ENCODE measurements at places on chromosomes 13 and 19.

DNA sequence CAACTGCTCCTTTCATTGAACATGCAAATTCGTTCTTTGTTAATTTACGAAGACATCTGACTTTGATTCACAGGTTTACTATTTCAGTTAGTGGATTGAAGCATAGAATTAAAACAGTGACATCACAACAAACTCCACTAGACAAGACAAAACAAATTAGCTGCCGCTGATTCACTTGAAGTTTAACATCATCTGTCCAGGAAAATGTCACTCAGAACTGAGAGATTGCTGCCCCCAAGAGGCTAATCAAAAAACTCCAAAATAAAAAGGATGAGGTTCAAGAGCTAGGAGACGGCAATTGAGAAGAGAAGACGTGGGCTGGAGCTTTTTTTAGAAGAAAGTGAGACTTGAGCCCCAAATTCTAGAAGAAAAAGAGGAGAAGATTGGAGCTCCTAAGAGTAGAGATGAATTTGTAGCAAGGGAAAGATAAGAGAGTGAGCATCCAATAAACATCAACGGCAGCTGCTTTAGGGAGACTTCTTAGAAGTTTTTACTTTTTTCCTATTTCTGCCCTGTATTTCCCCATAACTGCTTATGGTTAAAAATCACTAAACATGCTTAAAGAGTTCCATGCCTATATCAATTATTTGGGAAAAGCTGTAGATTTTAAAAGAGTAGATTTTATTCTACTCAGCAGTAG is 40.8 kb upstream of the TPP2 start:
- H3K27ac ChIP-seq, result no peak overlapping the region
- DNase-seq, result no peak
- no peaks in the 10 kb centered on the region for H3K36me3 ChIP-seq
- no peaks in the 10 kb centered on the region for H3K27me3 ChIP-seq

DNA sequence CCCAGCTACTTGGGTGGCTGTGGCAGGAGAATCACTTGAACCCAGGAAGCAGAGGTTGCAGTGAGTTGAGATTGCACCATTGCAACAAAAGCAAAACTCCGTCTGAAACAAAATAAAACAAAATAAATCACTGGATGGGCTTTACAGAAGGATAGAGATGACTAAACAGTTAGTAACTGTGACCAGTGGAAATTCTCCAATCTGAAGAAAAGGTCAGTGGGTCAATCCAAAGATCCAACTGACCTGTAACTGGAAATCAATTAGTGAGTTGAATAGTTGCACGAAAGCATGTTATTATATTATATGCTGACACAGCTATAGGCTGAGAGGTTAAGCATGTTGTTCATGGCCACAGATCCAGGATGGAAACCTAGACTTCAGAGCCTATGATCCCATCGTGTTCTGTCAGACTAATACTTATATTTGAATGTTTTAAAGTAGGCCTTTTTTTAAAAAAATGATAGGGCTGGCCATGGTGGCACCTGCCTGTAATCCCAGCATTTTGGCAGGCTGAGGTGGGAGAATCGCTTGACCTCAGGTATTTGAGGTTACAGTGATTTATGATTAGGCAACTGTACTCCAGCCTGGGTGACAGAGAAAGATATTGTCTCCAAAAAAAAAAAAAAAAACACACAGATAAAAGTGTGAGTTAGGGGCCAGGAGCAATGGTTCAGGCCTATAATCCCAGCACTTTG is 1.4 kb downstream of the ECH1 start:
- no peaks in the 10 kb centered on the region for H3K27me3 ChIP-seq
- no peaks in the 10 kb centered on the region for H3K36me3 ChIP-seq
- H3K27ac ChIP-seq, result peak overlapping the region; percentile 76
- H3K4me3 ChIP-seq, result no peak overlapping the region
- no peak for DNase-seq
- H3K4me1 ChIP-seq, result peaks cover 37% of the 10 kb centered on the region

DNA sequence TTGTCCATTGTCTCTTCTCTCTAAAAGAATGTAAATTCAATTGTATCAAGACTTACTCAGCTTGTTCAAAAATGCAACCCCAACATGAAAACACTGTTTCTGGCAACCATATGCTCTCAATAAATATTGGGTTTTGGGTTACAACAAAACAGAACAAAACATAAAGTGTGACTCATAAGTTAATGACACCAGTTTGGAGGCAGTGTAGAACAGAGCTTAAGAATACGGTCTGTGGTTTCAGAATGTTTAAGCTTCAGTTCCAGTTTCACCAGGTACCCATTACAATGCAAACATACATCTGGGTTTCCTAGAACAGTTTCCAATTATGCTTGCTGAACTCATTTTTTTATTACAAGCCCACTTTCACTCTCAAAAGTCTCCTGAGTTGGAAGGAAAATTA is 285.8 kb upstream of the PCDH9 start:
- no peak overlapping the region for H3K27ac ChIP-seq
- no peak overlapping the region for H3K4me3 ChIP-seq
- no peaks in the 10 kb centered on the region for H3K36me3 ChIP-seq

GRCh38 chr13:83995930-83996329 is 113.7 kb upstream of the SLITRK1 start:
- H3K4me3 ChIP-seq, result no peak overlapping the region
- DNase-seq, result no peak
- no peaks in the 10 kb centered on the region for H3K27me3 ChIP-seq
- no peak overlapping the region for H3K27ac ChIP-seq
- H3K4me1 ChIP-seq, result no peaks in the 10 kb centered on the region

DNA sequence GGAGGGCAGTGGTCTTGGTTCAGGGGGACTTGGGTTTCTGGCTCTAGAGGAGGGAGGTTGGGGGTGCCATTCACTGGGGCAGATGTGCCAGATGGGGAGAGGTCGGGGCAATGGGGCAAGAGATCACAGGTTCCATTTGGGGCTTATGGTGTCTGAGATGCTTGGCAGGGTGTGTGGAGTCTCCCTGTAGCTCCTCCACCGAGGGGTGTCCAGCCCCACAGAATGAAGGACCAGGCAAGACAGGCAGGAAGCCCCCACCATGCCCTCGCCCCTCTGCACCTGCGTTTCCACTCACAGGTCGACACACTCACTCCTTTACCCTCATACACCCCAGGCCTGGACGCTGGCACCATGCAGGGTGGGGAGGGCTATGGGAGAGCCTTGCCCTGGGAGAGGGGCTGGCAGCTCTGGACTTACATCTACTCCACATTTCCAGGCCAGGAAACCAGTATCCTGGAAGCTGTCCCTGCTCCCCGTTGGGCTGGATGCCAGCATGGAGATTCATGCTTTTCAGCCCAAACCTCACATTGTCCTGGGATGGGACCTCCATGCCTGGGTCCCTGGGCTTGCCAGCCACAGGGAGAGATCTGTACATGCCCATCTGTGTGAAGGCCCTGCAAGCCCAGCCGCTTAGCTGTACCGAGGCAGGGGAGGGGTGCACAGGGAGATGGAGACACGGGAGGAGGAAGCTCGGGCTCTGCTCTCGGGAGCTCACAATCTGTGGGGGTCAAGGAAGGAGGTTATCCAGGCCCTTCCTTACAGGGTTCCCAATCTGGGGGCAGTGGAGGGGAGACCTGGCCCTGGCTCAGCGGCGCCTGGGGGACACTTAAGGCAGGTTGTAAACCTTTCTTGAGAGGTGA is 77.1 kb downstream of the CHST8 start:
- no peak overlapping the region for H3K27ac ChIP-seq
- DNase-seq, result no peak
- no peaks in the 10 kb centered on the region for H3K4me1 ChIP-seq
- no peaks in the 10 kb centered on the region for H3K27me3 ChIP-seq

- no peaks in the 10 kb centered on the region for H3K27me3 ChIP-seq
- no peak for DNase-seq
- no peak overlapping the region for H3K4me3 ChIP-seq
- peaks cover 33% of the 10 kb centered on the region for H3K36me3 ChIP-seq
- H3K27ac ChIP-seq, result no peak overlapping the region
These were observed 8.4 kb downstream of the SPRYD7 start for GRCh38 chr13:49927755-49928154.

GRCh38 chr13:54445865-54446264 is 1417.3 kb downstream of the OLFM4 start:
- no peaks in the 10 kb centered on the region for H3K4me1 ChIP-seq
- no peak overlapping the region for H3K4me3 ChIP-seq
- no peaks in the 10 kb centered on the region for H3K27me3 ChIP-seq

DNA sequence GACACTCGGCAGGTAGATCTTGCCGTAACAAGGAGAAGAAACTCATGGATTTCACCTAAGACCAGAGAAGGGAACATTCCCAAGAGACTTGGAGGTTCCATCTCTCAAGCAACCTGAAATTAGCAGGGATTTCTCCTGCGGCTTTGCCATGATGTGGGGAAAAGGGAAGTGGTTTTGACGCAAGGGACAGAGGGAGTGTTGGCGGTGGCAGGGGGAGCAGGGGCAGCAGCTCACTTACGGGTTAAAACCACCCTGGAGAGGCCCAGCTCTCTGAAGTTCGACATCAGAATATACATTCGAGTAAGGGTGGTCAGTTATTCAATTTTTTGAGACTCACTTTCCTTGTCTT is 76.1 kb upstream of the POMP start:
- no peaks in the 10 kb centered on the region for H3K4me1 ChIP-seq
- no peak overlapping the region for H3K27ac ChIP-seq
- DNase-seq, result no peak
- H3K36me3 ChIP-seq, result no peaks in the 10 kb centered on the region
- no peak overlapping the region for H3K4me3 ChIP-seq

GRCh38 chr13:110359840-110360301 is 52.8 kb downstream of the COL4A2 start:
- DNase-seq, result no peak
- no peak overlapping the region for H3K4me3 ChIP-seq
- H3K4me1 ChIP-seq, result no peaks in the 10 kb centered on the region

DNA sequence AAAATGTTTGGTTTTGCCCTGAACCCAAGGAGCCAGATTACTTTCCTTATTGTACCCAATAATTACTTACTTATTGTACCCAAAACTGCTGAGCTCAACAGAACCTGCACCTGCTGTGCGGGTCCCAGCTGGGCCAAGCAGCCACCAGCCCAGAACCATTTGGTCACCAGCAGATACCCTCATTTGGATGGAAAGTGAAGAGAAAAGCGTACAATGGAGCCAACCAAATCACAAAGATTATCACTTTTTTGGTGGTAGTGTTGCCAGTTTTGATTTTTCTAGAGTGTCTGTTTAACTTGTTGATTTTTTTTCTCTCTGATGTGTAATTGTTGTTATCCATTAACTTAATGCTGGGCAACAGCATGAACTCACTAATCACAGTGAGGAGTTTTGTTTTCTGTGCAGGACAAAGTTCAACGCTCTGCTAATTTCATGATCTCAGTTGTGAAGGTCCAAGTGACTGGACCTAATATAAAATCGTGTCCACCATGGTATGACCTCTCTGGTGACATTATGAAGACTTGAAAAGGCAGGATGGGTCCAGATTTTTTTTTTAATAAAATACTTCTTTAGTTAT is 23.8 kb downstream of the SPATA13 start:
- no peaks in the 10 kb centered on the region for H3K27me3 ChIP-seq
- no peaks in the 10 kb centered on the region for H3K36me3 ChIP-seq
- H3K27ac ChIP-seq, result peak overlapping the region; percentile 43
- peaks cover 20% of the 10 kb centered on the region for H3K4me1 ChIP-seq

- no peaks in the 10 kb centered on the region for H3K4me1 ChIP-seq
- peaks cover 34% of the 10 kb centered on the region for H3K36me3 ChIP-seq
- no peak overlapping the region for H3K27ac ChIP-seq
- H3K4me3 ChIP-seq, result no peak overlapping the region
These were observed 14.9 kb downstream of the PLA2G4C start for GRCh38 chr19:48095612-48096175.

DNA sequence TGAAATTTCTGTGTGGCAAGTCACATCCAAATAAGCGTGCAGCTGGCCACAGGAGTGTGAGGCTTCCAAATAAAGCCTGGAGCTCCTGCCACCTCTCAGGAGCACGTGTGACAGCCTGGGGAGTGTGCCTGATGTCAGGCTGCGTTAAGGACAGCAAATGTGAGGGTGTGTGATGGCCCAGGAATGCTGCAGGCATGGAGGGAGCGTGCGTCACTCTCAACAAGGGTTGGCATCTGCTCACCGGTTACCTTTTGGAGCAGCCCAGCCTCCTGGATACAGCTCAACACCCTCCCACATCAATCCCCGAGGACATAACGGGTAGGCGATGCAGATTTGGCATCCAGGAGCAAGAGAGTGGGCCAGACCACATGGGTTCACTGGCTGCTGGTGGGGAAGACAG is 19.0 kb downstream of the NUMBL start:
- no peak overlapping the region for H3K27ac ChIP-seq
- H3K27me3 ChIP-seq, result no peaks in the 10 kb centered on the region
- no peaks in the 10 kb centered on the region for H3K36me3 ChIP-seq
- H3K4me1 ChIP-seq, result no peaks in the 10 kb centered on the region

DNA sequence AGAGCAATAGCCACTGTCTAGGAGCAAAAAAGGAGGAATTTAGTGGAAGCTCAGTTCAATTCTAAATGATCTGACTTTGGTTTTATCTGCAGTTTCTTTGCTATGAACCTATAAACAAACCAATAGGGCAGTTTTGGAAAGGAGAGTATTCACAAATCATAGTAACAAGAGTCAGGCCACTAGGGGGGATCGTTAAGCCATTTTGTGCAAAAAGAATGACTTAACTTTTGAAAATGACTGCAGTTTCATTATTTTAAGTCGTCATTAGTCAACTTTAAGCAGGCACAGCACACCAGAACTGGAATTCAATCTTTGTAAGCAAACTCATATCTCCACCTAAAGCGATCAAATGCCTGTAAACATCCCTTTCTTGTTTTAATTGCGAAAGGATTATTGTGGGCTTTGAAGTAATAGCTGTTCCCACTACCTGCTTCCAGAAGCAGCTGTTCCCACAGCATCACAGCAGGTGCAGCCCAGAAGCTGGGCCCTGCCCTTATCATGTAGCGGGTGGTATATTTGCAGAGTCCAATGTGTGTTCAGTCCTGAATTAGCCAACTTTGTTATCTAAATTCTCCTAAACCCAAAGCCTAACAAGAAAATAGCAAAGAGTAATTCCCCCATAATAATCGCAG is 51.5 kb downstream of the SOX21 start:
- H3K36me3 ChIP-seq, result no peaks in the 10 kb centered on the region
- no peaks in the 10 kb centered on the region for H3K4me1 ChIP-seq
- DNase-seq, result no peak
- H3K4me3 ChIP-seq, result no peak overlapping the region

DNA sequence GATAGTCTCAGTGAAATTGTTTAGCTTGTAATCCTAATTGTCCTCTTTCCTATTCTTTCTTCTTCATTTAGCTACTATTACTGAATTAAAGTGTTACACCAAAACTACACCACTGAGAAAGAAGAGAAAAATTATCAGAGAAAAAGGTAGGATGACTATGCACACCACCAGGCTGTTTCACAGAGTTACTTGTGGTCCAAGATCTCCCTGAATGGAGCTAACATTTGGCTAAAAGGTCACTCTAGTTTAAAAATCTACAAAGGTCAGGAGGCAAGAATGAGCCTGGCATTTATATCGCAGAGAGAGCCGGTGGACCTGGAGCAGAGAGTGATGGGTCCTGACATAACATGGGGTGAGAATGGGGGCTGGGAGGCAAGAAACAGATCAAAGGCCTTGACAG is 37.0 kb upstream of the EEF1AKMT1 start:
- no peak overlapping the region for H3K27ac ChIP-seq
- H3K4me1 ChIP-seq, result peaks cover 2% of the 10 kb centered on the region
- H3K36me3 ChIP-seq, result no peaks in the 10 kb centered on the region
- H3K4me3 ChIP-seq, result no peak overlapping the region

GRCh38 chr19:55258476-55258827 is 365 bp downstream of the PPP6R1 start:
- H3K4me1 ChIP-seq, result peaks cover 51% of the 10 kb centered on the region
- no peaks in the 10 kb centered on the region for H3K27me3 ChIP-seq
- peak; percentile 44 for DNase-seq
- H3K4me3 ChIP-seq, result peak overlapping the region; percentile 99
- peak overlapping the region; percentile 98 for H3K27ac ChIP-seq
